H4 (cell line): ENCODE measurements at places on chromosomes 5 and 9.

- DNase-seq: no peak
Measured at GRCh38 chr5:132895719-132896305, 22.3 kb downstream of the LEAP2 start.

DNA sequence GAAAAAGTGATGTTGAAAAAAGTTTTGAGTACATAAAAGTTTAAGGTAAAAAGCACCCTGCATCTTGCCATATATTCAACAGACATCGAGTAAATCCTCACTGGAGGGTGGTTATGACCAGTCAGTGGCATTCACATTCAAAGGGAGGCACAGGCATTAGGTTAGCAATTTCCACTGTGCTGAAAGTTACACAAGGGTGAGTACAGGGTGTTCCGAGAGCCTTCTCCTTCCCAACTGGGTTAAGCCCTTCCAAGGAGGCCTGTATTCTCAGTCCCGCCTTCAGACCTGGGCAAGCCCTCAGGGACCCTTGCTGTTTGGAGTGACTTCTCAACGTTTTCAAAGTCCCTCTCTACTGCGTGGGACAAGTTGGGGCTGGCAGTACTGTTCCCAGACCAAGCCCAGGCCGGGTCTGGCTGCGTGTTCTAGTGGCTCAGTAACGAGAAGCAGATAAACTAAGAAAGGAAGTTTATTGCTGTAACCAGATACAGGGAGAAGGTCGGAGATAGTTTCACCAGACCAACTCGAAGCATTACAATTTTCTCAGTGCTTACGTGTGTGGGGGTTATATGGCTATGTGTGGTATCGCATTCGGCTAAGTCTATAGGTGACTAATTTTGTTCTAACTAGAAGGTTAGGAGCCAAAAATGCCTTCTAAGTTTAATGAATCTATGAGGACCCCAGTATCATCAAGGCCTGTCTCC, 13.0 kb upstream of the SETX start:
- DNase-seq: no peak

- peak; percentile 58 for DNase-seq
Measured at GRCh38 chr5:176621661-176622079, 8.7 kb downstream of the SNCB start.

- no peak for DNase-seq
Measured at GRCh38 chr5:175508896-175509295, 30.5 kb downstream of the SFXN1 start.

GRCh38 chr5:146883511-146883910, 5.0 kb upstream of the PPP2R2B start:
- no peak for DNase-seq

DNA sequence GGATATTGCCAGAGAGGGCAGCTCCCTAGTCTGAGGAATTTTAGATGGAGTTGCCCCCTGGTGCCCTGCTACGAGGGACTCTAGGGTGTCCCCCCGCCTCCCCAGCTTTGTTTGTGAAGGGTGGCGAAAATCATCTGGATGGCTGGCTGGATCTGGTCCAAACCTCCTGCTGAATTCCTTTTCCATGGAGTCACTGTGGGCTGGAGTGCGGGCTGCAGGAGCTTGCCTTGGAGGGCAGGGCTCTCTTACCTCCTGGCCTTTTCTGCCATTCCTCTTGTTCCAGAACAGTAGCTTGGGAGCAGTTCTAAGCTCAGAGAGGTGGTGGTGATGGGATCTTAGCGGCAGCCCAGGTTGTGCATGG, 2.1 kb downstream of the SYNPO start:
- DNase-seq: peak; percentile 91

DNA sequence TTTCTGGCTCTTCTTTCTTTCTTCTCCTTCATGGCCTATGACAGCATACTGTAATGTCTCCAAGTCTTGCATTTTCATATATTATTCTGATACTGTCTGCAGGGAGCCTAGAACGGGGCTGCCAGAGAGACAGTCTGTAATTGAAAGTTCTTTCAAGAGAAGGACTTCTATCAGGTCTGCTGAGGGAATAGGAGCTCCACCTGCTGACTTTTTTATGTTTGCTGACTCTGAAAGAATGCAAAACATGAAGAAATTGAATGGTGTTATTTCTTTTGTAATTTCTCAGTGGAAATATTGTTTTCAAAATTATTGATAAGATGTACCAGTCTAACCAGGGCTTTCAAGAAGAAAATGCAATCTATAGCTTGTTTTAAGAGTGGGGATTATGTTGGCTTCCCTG, 121.9 kb upstream of the RFX3 start:
- DNase-seq: no peak

GRCh38 chr9:33351547-33351946, 50.8 kb downstream of the AQP7 start:
- DNase-seq: peak; percentile 20

DNA sequence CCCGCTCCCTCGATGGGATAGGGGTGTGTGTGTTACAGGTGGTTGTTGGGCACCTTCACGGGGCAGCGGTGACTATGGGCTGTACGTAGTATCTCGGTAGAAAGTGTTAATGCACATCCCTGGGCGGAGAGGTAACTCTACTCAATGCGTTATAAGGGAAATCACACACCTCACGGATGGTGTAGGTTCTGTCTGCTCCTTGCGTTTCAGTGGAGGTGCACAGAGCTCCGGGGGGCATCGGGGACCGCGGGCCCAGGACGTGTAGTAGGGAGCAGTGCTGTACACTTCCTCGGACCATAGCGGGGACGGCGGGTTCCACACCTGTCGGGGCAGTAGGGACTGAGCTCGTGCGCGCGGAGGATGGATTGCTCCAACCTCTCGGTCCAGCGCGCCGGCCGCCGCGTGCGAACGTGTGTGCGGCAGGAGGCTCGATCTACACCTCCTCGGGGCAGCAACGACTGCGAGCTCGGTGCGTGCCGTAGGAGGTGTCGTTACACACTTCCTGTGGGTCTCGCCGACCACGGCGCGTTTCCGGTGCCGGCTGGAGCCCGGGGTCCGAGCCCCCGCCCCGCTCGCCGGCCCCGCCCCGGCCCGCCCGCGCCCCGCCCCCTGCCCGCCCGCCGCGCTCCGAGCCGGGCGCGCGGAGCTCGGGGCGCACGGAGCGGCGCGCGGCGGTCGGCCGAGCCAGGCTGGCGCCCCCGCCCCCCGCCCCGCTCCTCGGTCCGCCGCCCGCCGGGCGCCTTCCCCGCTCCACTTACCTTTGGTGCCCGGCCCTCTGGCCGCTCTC, at the start of gene KIAA1958:
Gene KIAA1958 (plus strand): TSS at position 607 of the 787 bp plus-strand sequence. CDS start 87,254 bp downstream, outside the sequence.
- DNase-seq: peak; percentile 86

DNA sequence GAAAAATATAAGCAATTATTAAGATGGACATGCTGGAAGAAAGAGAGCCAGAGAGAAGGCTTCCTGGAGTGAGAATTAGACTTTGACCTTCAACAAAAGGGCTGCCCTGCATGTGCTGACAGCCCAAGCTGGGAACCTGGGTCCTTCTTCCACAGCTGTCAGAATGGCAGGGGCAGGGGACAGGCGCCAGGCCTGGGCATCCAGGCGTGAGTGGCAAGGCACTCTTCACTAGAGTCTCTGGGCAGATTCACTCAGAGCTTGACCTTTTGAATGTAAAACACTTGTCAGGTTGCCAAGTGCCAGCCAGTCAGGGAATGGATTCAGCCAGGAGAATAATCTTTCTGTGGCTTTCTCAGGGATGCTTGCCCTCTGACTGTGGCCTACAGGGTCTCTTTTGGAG, 119.1 kb upstream of the CLINT1 start:
- DNase-seq: no peak

GRCh38 chr9:72384710-72385485, 19.9 kb upstream of the ZFAND5 start:
- no peak for DNase-seq

DNA sequence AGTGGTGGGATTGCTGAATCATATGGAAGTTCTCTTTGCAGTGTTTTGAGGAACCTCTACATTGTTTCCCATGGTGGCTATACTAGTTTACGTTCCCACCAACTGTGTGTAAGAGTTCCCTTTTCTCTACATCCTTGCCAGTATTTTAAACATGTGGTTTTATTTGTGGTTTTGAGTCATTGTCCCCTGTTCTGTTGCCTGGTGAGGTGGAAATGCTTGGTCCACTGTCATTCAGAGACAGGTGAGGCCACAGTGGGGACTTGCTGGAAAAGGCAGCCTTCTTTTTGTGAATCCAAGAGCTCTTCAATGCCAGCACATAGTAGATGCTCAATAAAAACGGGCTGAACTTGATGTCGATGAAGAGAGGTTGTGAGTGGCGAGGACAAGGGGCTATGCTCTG, 44.2 kb downstream of the SH3PXD2B start:
- peak; percentile 85 for DNase-seq

GRCh38 chr5:40734986-40735385, 20.8 kb downstream of the TTC33 start:
- DNase-seq: no peak

DNA sequence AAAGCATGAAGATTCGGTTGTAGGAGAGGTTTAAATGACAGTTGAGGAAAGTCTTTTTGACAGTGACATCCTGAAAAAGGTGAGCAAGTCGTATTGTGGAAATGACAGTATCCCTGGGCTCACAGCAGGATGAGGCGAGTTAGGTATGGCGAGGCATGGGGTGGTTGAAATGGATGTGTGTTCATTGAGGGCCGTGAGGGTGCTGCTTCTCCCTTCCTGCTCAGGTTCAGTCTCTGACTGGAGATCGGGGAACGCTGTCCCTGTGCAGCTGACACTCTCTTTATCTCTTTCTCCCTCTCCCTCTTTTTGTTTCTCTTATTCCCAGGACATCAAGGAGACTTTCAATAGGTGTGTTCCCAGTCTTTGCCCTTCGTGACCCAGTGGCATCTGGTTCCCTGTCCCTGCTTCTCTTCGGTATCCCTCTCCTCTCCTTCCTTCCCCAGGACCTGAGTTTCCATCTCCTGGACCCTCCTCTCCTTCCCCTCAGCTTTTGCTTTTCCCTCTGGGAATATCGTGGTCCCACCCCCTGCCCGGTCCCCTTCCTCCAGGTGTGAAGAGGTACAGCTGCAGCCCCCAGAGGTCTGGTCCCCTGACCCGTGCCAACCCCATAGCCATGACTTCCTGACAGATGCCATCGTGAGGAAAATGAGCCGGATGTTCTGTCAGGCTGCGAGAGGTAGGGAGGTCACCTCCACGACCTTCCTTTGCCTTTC, 10.2 kb downstream of the TRIM41 start:
- no peak for DNase-seq

- no peak for DNase-seq
Measured at GRCh38 chr5:73205305-73205704, 32.3 kb downstream of the TMEM174 start.

GRCh38 chr5:174832025-174832424, 107.6 kb downstream of the MSX2 start:
- peak; percentile 36 for DNase-seq

- DNase-seq: no peak
Measured at GRCh38 chr5:176342766-176343458, 18.7 kb downstream of the KIAA1191 start.

DNA sequence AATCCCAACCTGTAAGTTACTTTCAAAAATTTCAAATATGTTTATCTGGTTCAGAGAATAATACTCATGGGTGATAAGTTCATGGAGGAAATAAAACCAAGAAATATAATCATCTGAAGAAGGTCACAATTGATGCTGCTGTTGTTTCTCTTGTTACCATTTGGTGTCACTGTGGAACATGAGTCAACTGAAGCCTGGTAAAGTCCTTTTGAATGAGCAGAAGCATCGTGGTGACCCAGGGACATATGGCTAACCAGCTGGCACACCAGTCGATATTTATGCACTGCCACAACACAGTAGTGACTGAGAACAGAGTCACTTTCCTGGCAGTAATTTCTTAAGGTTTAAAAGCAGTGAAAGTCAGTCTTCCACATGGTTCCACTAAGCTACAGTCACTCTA, 612.9 kb upstream of the TLE4 start:
- no peak for DNase-seq

DNA sequence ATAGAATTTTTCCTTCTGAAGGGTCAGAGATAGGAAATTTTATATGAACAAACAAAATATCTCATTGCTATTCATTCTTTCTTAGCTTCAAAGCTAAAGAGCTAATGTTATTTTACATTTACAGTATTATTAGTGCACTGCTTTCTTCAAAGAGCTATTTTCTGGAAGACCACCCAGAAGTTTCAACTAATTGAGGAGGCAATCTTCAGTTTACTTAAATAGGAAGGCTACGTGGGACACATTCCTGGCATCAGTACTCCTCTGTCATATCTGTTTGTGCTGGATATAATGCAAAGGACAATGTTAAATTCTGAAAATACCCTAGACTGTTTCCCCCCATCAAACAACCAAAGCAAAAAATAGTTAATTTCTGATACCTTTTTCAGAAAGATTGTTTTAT, 30.8 kb downstream of the HAPLN1 start:
- DNase-seq: no peak

- no peak for DNase-seq
Measured at GRCh38 chr9:16268067-16268881, 602.2 kb downstream of the BNC2 start.

- DNase-seq: no peak
Measured at GRCh38 chr5:78523314-78524193, 125.0 kb downstream of the LHFPL2 start.

- no peak for DNase-seq
Measured at GRCh38 chr9:21682981-21683380, 119.5 kb upstream of the MTAP start.

DNA sequence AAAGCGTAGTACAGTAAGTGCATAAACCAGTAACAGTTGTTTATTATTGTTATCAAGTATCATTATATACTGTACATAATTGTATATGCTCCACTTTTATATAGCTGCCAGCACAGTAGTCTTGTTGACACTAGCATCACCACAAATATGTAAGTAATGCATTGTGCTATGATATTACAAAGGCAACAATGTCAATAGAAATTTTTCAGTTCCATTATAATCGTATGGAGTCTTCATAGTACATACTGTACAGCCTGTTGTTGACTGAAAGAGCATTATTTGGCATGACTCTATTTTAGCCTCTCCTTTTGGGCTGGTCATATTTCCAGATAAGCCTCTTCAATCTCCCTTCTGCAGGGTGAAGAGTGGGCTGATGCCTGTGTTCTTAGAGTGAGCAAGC, 40.4 kb downstream of the CFAP95 start:
- no peak for DNase-seq

- DNase-seq: no peak
Measured at GRCh38 chr9:36282275-36282674, 24.0 kb upstream of the GNE start.

- DNase-seq: peak; percentile 58
Measured at GRCh38 chr5:56415356-56415765, 182.2 kb upstream of the ANKRD55 start.

DNA sequence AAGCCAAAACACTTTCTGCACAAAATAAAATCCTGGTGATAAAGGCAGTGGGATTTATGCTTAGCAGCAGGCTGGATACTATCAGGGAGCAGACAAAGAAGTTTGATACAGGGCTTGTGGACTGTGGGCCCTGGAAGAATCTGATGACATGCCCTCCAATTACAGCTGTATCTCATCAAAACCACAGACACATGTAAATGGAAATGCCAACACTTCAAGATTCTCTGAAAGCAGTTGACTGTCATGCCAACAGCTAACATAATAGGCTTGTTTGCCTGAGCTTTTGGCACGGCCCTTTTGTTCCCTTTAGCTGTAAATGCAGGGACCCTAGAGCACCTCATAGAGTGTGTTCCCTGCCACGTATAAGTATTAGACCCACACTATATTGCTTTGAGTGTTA, 114.4 kb downstream of the STK32A start:
- no peak for DNase-seq
